ENCODE measurements at places on chromosomes 3 and 15.

DNA sequence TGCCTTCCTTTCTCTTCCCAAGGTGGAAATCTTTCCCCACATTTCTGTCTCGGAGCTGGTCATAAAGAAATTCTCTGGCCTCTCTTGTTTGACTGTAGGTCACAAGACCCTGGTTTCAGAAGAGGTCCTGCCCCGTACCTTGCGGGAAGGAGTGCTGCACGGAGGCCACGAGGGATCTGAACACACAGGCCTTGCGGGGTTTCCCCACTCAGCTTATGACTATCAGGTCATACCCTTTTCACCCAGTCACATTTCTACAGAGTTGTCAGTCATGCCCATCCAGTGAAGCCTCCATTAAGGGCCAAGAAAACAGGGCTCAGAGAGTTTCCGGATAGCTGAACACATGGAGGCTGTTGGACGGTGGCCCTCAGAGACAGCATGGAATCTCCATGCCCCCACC is 54.7 kb upstream of the ATP13A3 start:
- H3K4me3 ChIP-seq, result no peak overlapping the region
- no peak for DNase-seq
- H3K27ac ChIP-seq, result peak overlapping the region; percentile 60
- no peaks in the 10 kb centered on the region for H3K27me3 ChIP-seq
- H3K36me3 ChIP-seq, result no peaks in the 10 kb centered on the region

- H3K27me3 ChIP-seq, result no peaks in the 10 kb centered on the region
- DNase-seq, result no peak
- no peak overlapping the region for H3K4me3 ChIP-seq
- H3K36me3 ChIP-seq, result no peaks in the 10 kb centered on the region
Observed at GRCh38 chr3:69309814-69310213, 76.1 kb downstream of the FRMD4B start.

DNA sequence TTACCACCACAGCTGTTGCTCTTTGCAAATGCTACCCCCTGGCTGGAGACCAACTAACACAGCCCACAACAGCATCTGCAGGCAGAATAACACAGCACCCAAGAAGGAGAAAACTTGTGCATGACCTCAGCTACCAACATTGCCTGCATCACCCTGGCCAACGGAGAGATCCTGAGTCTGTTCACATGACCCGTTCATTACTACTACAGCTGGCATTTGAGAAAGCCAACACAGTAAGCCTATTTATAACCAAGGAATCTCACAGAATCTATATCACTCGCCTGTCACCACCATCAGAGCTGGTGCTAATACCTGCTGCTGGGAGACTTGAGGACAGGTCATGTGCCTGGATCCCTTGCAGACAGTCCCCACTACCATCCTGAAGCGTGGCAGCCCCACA is 215.2 kb downstream of the POLQ start:
- H3K36me3 ChIP-seq, result no peaks in the 10 kb centered on the region
- H3K4me3 ChIP-seq, result no peak overlapping the region
- no peak for DNase-seq
- H3K27me3 ChIP-seq, result no peaks in the 10 kb centered on the region
- H3K4me1 ChIP-seq, result no peaks in the 10 kb centered on the region
- H3K27ac ChIP-seq, result no peak overlapping the region

DNA sequence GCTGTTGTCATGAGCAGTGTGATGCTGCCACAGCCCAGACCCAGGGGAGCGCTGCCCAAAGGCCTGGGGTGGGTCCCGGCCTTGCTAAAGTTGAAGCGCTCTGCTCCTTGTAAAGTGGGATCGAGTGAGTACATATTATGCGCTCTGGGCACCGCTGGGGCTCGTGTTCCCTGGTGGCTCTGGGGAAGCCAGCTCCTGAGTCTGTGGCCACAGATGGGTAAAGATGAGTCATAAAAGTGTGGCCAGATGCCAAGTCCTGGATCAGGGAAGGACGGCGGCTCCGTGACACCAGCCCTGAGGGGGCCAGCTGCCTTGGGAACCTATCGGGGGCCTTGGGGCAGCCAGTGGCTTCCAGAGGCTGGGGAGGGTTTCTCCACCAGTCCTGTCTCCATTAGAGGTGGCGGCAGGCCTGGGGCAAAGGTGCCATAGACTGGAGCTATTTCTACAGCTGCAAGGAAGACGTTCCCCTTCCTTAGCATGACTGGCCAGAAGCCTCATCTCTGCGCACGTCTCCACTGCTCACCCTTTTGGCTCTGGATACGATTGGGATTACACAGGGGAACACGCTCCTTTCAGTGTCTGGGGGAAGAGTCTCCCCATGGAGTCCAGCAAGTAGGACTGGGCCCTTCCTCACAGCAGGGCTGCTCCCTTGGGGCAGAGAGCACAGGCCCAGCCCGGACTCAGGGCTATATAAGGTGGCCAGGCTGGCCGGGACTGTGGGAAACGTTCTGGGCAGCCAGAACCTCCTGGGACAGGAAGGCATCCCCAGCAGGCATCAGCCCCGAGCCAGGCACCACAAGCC is 1.2 kb upstream of the ITIH4 start:
- peak overlapping the region; percentile 27 for H3K4me3 ChIP-seq
- no peaks in the 10 kb centered on the region for H3K27me3 ChIP-seq
- peaks cover 3% of the 10 kb centered on the region for H3K36me3 ChIP-seq
- H3K4me1 ChIP-seq, result peaks cover 48% of the 10 kb centered on the region
- DNase-seq, result peak; percentile 92
- peak overlapping the region; percentile 81 for H3K27ac ChIP-seq

DNA sequence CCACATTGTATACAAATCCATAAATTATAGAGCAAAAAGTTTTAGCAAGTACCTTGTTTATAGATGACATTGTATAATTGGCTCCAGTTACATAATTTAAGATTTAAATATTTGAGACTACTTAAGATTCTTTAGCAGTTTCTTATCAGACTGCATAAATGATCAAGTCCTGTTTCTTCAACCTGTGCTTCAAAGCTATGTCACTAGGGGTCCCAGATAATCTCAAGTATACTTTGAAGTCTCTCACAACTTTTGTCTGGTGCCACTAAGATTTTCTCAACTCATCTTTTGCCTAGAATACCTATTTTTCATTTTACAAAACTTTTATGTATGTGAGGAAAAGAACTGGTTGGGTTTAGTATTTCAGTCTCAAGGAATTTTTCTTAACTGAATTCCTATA is 205.5 kb downstream of the STAG1 start:
- no peaks in the 10 kb centered on the region for H3K36me3 ChIP-seq
- peaks cover 2% of the 10 kb centered on the region for H3K4me1 ChIP-seq
- no peak overlapping the region for H3K4me3 ChIP-seq
- H3K27ac ChIP-seq, result no peak overlapping the region

Measured in ascending aorta (tissue), 2 donors.